ENCODE measurements at places on chromosomes 4 and X.
A peak's percentile ranks its signal among the peaks of the same experiment; 100 is the strongest.

GRCh38 chr4:168634276-168634802 is 137.5 kb downstream of the PALLD start:
- peak; percentile 62 for DNase-seq

DNA sequence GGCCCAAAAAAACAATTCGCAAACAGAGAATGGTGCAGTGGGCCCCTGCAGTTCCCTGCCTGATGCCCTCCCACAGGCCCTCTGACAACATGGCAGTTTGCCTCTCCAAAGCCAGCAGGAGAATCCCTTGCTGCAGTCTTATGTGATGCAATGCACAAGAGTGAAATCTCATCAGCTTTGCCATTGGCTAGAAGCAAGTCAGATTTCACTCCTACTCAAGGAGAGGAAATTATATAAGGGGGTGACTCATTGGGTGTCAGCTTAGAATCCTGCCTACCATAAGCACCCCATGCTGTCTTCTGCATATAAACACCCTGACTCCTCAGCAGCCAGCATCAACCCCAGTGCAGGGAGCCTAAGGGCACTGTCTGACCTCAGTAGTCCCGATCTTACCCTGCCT is 157.3 kb upstream of the LDB2 start:
- no peak for DNase-seq

DNA sequence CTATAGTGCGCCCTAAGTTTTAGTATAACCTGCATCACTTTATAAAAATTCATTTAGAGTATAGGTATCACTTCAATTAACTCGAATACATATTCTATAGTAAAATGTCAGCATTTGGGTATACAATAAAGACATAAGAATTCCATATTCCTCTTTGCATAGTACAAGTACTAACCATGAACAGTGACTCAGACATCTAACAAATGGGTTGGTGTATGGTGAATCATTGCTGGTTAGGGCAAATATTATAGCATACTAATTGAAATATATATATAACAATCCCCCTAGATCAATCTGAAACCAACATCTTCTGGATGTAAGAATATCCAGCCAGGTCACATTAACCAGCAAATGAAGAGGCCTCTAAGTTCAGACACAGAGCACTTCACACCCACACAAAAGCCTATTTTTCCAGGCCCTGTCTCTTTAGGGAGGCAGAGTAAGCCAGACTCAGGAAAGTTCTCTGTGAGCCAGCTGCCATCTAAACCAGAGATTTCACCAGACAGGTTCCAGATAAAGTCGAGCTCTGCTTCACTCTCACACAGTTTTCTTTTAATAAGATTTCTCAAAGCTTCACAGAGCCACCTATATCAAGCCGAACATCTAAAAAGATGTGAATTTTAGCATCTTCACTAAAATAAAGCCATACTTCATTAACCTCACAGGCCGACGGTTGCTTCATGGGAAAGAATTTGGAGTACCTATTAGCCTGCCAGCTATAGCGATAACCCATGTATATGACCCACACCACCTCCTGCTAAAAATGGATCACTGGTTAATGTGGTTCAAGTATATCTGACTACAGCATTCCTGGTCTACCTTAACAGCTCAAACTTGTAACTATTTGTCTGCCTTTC is 200.0 kb upstream of the FTHL17 start:
- DNase-seq, result no peak

DNA sequence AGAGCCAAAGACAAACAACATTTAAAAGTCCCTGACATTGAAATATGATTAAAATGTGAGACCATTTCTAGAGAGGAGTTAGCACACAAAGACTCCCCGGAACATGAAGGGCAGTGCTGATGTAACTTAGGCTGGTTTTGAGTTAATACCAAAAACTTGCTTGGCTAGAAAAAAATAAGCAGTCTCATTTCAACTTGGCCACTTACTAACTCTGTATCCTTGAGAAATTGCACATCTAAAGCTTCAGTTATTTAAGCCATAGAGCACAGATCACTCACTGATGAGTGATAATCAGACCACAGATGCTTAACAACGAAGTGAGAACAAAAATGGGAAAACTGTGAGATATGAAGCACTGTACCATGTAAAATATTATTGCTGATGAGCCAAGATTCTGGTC is 65.9 kb upstream of the MAOA start:
- DNase-seq, result no peak

GRCh38 chr4:657834-658667 is 16.0 kb downstream of the ATP5ME start:
- no peak for DNase-seq

GRCh38 chrX:150690126-150690525 is 3.1 kb upstream of the MTMR1 start:
- no peak for DNase-seq

- no peak for DNase-seq
These were observed 632.8 kb upstream of the AMOT start for GRCh38 chrX:113473418-113473817.

DNA sequence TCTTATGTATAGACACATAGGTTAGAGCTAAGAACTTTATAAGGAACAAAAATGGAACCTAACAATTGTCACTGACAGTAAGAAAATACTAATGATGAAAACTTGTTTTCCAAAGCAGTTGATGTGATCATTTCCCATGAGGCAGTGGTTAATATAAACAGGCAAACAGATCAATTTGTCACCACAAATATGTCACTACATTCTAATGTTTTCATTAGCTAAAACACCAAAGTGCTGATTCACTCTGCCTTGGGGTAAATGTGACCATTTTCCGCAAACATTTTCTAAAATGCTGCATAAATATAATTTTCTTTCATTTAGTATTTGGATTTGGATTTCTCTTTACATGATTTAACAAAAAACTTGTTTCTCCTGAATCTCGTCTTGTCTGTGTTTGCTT is 408.9 kb upstream of the CTSO start:
- DNase-seq, result no peak

DNA sequence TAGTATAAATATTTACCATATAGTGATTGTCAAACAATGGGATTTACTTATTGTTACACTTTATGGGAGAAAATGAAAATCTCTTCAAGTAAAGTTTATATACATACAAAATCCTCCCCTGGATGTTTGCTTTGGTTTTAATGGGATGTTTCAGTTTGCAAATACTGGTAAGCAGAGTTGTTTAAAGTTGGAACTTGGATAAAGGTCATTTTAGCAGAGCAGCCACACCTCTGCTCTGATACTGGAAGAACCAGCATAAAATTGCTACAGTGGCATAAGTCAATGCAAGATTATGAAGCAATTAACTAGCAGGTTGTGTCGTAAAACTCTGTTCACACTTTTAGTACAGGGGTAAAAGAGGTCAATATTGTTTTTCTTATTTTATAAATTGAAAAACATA is 101.2 kb downstream of the TRAPPC11 start:
- DNase-seq, result no peak

- no peak for DNase-seq
These were observed 9.6 kb downstream of the UBE2D3 start for GRCh38 chr4:102817613-102818268.

DNA sequence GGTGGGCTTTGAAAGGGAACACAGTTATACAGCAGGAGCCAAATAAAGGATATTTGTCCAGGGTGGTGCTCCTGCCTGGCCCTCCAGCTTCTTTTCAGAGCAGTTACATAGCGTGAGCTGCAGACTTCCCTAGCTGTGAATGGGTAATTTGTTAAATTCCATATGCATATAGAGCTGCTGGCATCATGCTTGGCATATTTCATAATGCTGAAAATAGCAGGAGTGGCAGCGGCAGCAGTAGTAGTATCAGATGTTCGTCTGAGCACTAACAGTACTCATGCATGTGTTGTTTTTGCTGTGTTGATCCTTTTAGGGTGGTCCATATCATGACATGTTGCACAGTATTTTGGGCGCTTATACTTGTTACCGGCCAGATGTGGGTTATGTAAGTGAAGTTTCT is 33.6 kb upstream of the TADA2B start:
- DNase-seq, result peak; percentile 50

DNA sequence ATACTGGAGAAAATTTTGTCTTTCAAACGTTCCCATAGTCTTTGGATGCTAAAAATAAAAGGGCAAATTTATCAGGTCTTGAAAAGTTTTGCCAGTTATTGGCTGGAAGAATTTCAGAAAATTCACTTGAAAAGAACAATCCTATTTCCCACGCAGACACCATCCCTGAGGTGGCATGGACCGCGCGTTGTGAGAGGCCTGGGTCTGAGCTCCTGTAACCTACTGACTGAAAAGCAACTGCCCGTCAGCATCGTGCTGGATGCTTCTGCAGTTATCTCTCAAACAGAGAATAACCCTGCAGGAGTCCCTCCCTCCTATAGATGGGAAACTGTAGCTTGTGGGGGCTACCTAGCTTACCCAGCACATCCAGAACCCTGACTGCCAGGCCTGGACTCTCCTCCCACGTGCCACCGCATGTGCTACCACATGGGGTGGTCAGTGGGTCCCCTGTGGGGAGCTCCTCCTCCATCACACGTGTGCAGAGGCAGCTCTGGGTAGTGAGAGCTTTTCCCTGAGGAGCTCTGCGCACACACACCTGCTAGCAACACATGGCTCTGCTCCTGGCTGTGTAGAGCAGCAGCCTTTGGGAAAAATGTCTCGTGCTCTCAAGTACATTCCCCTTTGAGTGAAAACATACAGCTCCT is 36.1 kb downstream of the NSG1 start:
- peak; percentile 40 for DNase-seq

DNA sequence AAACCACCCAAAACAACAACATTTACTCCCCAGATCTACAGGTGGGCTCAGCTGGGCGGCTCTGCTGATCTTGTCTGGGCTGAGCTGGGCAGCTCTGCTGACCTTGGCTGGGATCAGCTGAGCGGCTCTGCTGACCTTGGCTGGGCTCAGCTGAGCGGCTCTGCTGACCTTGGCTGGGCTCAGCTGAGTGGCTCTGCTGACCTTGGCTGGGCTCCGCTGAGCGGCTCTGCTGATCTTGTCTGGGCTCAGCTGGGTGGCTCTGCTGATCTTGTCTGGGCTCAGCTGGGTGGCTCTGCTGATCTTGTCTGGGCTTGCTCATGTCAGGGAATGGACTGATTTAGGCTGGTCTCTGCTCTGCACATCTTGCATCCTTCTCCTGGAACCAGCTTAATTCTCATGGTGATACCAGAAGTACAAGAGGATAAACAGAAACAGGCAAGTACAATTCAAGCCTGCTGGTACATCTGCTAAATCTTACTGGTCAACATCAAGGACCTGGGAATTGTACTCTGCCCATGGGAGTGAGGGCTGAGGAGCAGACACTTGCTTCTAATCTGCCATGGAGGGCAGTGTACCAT is 248.5 kb upstream of the PSAPL1 start:
- DNase-seq, result no peak

DNA sequence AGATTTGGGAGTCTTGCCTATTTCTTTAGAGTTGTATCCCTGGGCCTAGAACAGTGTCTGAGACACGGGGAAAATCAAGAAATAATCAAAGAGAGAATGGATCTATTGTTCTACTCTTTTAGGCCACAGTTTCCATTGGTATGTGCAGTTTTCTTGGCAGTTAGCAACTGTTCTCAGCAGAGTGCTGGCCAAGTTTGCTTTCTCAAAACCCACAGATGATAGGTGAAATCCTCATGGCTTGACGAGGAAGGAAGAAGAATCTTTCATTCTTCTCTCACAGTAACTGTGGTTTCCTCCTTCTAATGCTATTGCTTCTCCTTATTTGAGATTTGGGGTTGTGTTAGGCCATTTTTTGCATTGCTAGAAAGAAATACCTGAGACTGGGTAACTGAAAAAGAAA is 42.2 kb downstream of the AGA start:
- DNase-seq, result no peak

DNA sequence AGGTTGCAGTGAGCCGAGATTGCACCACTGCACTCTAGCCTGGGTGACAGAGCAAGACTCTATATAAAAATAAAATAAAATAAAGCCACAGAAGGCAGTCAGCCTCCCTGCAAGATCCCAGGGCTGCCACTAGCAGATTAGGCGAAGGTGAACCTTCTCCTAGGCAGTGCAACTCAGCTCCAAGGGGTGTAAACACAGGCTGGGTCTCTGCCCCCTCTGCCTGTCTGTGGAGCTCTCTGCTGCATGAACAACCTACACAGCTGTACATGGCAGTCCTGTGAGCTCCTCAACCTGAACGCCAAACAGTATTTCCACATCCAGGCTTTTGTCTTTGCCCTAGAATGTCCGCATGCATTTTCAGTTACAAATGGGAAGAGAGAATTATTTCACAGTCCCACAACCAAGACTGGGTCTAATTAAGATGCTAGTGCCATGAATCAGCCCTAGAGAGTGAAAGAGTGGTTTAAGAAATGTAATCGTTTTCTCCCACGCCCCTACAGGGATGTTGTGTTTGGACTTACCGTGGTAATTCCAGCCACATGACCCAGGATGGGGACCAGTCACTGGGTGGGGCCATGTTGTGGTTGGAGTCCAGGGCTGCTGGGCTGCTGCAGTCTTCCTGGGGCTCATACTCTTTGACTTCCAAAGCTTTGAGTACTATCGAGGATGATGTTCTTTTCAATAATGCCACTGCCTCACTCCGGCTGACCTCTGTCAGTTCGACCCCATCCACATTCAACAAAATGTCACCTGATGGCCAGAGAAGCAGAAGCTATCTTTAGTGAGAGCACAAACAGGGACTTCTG is 99.0 kb downstream of the FIP1L1 start:
- no peak for DNase-seq

GRCh38 chr4:132218406-132218805 is 930.7 kb upstream of the PCDH10 start:
- DNase-seq, result no peak

- no peak for DNase-seq
These were observed 2759.2 kb downstream of the ARAP2 start for GRCh38 chr4:33485111-33485510.

- peak; percentile 22 for DNase-seq
These were observed 238.1 kb upstream of the PPP1R2C start for GRCh38 chrX:43016021-43016420.

- DNase-seq, result no peak
These were observed 25.7 kb downstream of the EMCN start for GRCh38 chr4:100492129-100492528.

All from tongue (tissue), 3 donors.